ENCODE measurements at places on chromosomes 1 and 21. TPM values are rescaled to one million over a fixed set of nuclear protein-coding genes. Genes with fewer than 3 reads are reported as not detected.

Gene GBP4
- 3.0 TPM for total RNA-seq

Gene LCE2C
- not detected for total RNA-seq

Gene CD160
- total RNA-seq: not detected

Gene MEX3A
- 0.33 TPM for total RNA-seq

Gene S100A13
- total RNA-seq: 279 TPM

Gene MPZ
- 3.1 TPM for total RNA-seq

GRCh38 chr1:116918714-116919357, 9.1 kb downstream of the PTGFRN start:
- no peak for DNase-seq

DNA sequence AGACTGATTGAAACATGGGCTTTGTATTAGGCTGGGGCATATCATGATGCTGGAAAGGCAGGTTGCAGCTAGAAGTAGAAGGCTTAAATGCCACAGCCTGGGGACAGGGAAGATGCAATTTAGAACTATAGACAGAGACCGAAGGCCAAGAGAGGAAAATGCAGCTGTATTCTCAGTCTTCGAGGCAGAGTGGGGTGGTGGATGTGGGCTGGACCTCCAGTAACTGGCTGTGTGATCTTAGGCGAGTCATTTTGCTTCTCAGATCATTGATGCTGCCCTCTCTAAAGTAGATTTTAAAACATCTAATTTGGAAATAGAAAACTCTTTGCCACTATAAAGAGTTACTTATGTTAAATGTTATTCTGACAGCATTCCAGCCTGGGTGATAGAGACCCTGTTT, 17.7 kb upstream of the SH2D2A start:
- no peak for DNase-seq

DNA sequence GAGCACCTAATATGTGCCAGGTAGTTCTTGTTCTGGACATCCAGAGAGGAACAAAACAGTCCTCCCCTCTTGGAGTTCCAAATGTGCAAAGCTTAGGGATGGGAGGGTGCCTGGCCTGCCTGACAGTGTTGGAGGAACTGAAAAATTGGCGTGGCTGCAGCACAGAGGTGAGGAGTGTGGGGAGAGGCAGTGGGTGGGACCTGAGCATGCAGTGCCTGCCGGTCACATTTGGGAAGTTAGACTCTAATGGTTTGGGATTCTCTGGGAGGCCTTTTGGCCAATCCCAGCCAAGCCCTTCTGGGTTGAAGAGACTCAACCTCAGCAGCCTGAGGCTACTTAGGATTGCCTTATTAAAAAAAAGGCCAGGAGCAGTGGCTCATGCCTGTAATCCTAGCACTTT, 2.3 kb upstream of the TCEA3 start:
- DNase-seq: no peak

DNA sequence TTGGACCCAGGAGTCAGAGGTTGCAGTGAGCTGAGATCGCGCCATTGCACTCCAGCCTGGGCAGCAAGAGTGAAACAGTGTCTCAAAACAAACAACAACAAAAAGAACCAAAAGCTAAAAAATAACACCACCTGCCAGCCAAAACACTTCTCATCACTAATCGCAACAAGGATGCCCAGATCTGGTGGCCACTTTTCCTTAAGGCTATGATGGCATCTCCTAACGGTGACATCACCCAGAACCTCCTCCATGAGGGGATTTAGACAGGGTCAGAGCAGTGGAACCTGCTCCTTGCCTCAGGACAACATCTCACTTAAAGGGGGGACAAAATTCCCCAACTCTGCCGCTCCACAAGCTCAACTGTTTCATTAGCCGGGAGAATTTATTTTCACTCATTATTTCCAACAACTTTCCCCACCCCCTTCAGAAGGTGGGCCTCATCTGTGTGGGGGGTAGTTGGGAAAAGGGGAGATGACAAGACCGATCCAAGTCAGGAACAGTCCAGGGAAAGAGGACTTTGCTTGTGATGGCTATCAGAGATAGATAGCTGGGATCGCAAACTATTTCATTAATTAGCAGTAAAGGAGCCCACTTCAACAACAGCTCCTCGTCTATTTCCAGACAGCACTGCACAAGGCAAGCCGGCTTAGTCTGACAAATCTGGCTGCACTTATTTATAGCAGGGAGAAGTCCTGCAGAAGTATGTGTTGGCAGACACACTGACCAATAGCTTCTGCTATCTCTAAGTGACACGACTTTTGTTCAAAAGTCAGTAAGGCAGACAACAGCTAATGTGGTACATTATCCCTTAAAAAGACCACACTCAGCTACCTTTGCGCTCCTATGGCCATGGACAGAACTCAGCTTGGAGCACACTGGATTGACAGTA, 2.6 kb downstream of the PABPC4 start:
- DNase-seq: no peak

DNA sequence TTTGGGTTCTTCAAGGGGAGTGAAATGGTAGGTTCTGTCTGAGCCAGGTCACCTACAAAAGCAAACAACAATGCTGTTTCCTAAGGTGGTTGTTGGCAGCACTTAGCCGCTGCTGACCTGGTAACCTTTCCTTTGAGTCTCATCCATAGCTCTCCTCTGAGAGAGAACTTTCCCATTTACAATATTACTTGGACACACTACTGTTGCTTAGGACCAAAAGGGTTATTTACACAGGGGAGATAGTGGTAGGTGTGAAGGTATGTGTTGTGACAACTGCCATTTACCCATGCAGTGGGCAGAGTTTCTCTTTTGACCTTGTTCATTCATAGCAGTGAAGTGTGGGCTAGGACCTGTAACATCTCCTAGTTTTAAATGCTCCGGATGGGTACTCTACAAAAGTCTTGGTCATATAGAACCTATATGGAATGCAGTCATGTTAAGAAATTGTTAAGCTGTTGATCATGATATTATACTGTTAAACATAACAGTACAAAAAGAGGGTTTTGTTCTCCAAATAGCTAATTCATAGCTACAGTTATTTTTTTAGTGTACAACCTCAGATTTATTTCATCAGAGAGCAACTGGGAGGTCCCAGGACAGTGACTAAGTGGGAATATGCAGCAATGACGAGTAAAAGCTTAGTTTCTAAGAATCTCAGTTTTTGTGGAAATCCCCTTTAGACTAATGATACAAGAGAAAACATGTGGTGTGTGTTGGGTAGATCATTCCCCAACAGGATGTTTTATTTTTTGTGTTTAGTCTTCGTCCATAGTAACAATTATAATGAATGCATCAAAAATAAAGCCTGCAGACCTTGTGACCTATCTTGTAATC, 219.7 kb downstream of the NFIA start:
- DNase-seq: no peak

DNA sequence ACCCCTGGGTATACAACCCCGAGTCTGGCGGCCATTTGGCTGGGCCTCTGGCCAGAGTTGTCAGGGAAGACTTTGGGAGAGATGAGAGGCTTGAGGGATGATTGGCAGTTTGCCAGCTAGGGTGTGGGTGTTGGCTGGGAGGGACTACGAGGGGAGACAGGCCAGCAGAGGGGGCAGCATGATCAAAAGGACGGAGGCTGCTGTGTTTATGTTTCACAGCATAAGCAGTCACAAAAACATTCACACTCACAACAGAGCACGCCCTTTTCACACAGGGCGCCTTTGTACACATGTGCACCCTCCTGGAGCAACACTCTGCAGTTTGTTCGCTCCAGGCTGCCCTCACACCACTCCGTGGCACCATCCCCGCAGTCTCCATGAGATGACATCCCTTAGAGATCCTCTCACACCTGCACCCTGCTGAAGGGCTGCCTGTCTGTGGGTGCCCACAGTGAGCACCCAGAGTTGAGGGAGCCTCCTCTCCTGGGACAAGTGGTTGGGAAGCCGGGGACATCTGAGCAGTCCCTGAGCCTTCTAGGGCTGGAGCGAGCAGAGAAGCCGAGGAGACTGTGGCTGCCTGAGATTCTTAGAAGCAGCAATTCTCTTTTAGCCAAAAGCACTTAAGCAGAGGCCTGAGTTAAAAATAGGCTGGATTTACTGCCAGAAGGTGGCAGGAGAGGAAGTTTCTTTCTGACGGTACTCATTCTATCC, 15.4 kb downstream of the EFNA3 start:
- peak; percentile 71 for DNase-seq

GRCh38 chr21:46324390-46325072, 575 bp downstream of the PCNT start:
- peak; percentile 93 for DNase-seq

DNA sequence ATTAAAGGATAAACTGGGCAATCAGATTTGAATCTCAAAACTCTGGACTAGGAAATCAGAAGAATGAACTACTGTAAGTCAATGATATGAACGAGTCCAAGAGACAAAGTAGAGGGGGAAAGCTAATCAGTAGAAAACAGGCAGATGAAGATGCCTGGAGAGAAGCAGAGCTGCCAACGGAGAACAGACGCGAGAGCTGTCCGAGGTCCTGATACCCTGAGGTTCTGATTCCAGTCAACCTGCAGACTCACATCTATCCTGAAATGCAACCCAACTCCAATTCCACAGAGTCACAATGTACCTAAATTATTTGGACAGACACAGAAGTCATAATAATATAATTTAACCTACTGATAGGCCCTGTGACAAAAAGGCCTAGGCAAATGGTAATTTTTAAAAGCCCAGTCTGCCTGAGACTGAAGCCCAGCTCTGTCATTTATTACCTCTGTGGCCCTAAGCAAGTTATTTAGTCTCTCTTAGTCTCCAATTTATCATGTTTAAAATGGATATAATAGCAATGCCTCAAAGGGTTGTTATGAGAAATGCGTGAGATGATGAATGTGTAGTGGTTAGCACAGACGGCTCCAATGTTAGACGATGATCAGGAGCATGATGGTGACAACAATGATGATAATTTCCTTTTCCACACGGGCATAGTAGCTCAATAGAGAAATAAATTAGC, 33.4 kb downstream of the RGS7 start:
- no peak for DNase-seq

DNA sequence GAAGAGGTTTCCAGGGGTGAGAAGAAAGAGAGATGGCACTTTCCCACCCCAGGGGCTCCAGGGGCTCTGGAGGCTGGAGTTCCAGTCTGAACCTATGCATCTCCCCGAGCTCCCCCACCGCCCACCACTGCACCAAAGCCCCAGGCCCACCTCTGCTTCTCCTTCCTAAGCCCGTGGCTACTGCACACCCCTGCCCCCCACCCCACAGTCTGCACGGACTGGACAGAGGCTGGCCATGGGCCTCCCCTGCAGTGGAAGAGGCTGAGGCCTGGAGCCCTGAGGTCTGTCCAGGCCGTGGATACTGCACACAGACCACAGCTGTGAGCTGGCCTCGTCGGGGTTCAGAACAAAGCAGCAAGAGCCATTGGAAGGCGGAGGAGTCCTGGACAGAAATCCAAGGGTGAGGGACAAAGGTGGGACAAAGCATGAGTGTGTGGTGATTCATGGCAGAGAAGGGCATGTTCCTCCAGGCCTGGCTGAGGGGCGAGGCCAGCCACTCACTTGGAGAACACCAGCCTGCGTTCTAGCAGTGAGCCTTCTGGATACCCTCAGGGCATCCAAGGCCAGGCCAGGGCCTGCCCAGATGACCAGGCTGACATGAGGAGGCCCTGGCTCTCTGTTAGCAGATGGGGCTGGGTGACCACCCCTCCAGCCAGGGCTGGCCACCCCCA, 244.8 kb upstream of the VAMP3 start:
- no peak for DNase-seq

GRCh38 chr1:219582865-219583264, 30.0 kb downstream of the ZC3H11B start:
- DNase-seq: no peak

- DNase-seq: no peak
Observed at GRCh38 chr1:66210635-66211244, 323.2 kb upstream of the SGIP1 start.

DNA sequence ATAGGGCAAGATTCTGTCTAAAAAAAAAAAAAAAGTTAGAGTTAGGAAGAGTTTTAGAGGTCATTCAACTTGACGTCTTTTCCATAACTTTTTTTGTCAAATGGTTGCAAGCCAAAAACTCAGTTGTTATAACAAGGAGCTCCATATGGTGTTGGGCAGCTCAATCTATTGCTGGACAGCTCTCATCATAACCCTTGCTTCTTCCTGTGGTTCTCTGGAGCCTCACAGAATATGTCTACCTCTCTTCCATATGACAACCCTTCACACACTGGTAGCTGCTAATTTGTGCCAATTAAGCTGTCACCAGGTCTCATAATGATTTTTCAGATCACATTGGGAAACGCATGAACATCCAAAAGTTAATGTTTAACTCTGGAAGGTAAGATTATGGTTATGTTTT, 57.8 kb upstream of the SLC16A1 start:
- DNase-seq: no peak

GRCh38 chr1:90347366-90347765, 352.5 kb downstream of the ZNF326 start:
- no peak for DNase-seq

DNA sequence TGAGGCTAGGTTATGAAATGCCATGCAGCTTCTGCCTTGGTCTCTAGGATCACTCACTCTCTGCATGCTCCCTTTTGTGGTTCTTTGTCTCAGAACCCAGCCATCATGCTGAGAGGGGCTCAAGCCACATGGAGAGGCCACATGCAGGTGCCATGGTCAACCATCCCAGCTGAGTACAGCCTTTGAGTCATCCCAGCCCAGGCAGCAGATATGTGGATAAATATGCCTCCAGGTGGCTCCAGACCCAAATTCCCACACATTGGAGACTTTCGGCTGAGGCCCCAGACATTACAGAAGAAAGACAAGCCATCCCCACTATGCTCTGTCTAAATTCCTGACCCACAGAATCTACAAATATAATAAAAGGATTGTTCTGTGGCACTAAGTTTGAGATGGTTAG, 102.0 kb downstream of the LHX9 start:
- no peak for DNase-seq

DNA sequence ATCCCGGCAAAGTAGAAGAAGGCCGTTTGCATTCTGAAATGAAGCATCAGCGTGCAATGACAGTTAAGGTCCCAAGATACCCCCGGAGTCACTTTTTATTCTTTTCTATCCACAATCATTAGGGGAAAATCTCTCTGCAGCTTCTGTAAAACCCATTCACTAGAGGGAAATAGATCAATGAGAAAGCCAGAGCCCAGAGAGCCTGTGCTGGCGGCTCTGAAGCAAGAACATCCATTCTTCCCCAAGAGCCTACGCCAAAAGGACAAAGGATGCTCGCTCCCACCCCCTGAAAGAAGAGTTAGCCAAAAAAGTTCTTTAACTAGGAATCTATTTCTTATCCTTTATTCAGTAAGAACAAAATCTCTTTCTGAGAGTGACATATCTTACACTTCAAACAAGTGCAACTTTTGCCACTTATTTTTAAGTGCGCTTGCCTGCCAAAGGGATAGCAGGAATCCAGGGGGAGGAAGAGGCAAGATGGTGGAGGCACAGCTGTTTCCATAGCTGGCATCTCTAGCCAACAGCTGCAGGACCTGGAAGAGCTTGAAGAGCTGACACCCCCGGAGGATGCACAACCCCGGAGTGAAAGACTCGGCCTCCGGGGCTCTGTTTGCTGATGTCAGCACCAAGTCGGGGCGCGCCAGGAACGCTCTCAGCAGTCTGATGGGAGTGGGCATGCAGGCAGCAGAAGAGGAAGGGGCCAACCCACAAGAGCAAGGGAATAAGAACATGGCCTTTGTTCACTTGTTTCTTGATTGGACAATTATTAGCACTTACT, 68.7 kb downstream of the KCNN3 start:
- no peak for DNase-seq

GRCh38 chr1:110215621-110216515, 5.8 kb downstream of the KCNC4 start:
- no peak for DNase-seq
